ENCODE measurements at places on chromosomes 4 and X.

GRCh38 chrX:39609941-39610340 lies 487.8 kb downstream of the BCOR start:
- no peak for DNase-seq

- DNase-seq, result no peak
These were observed 12.4 kb downstream of the BOD1L1 start for GRCh38 chr4:13615161-13615560.

DNA sequence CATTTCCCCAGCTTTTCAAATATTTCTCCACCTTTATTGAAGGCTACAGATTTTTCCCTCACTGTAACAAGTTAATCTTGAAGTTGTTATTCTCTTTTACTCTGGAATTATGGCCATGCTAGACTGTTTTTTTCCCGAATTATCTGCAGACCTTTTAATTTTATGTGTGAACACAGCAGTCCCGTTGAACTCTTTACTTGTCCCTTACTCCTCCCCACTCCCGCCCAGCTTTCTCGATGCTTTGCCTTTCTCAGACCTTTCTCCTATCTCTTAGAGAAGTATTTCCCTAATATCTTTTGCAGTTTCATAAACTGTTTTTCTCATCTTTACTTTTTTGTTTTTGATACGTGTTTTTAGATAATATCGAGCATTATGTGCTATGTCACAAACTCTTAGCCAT lies 776 bp downstream of the CEP44 start:
- DNase-seq, result no peak

DNA sequence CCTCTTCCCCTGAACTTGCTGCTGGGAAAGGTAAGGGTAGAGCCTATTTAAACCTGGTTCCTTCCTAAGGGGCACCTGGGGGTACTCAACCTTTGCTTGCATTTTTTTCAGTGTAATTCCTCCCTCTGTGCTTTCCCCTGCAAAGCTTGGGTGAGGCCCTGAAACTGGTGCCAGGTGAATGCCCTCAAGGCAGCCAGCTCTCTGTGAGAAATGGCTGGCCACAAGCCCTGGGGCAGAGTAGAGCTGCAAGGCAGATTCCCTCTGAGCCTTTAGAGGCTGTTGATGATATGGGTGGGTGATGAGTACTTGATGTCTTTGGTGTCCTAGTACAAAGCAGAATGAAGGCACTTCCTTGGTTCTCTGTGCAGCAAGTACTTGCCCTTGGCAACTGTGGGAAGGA lies 125.4 kb upstream of the DGKK start:
- no peak for DNase-seq

DNA sequence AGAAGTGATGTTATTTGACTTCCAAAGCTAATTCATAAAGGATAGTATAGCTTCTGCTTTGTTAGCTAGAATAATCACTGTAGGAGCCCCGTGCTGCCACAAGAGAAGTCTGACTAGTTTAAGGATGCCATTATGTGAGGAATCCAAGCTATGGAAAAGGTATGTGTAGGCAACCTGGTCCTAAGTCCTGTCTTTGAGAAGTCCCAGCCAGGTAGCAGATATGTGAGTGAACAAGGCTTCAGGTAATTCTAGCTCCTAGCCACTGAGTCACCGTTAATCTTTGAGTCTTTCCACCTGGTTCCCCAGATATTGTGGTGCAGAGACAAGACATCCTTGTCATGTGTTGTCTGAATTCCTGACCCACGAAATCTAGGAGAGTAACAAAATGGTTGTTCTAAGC lies 55.5 kb downstream of the BMP3 start:
- DNase-seq, result no peak

DNA sequence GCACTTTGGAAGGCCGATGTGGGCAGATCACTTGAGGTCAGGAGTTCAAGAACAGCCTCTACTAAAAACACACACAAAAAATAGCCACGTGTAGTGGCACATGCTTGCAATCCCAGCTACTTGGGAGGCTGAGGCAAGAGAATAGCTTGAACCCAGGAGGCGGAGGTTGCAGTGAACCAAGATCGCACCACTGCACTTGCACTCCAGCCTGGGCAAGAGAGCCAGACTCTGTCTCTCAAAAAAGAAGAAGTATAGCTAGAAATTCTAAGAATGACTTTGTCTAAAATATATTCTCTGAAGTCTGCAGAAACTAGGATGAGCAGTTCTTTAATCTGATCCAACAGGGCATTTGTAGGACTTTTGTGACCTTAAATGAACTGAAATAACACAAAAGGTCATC lies 17.4 kb downstream of the RBM47 start:
- DNase-seq, result no peak

DNA sequence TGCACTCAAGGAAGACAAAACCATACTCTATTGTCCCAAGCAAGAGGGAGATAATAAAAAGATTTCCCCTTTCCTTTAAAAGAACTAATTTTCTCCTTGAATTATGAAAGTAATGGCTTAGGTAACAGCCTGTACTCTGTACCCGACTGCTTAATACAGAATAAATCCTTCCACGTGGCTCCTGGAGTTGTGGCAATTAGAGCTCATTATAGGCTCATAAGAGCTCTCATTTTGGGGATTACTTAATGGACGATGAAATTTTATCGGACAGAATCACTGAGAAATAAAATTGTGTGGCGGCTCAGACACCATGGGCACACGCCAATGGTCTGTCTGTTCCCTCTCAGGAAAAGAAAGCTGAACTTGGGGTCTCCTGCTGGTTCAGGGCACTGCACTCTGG lies 2.8 kb upstream of the GSX2 start:
- DNase-seq, result no peak

- no peak for DNase-seq
These were observed 103.0 kb downstream of the SYNPO2 start for GRCh38 chr4:118991686-118992085.

DNA sequence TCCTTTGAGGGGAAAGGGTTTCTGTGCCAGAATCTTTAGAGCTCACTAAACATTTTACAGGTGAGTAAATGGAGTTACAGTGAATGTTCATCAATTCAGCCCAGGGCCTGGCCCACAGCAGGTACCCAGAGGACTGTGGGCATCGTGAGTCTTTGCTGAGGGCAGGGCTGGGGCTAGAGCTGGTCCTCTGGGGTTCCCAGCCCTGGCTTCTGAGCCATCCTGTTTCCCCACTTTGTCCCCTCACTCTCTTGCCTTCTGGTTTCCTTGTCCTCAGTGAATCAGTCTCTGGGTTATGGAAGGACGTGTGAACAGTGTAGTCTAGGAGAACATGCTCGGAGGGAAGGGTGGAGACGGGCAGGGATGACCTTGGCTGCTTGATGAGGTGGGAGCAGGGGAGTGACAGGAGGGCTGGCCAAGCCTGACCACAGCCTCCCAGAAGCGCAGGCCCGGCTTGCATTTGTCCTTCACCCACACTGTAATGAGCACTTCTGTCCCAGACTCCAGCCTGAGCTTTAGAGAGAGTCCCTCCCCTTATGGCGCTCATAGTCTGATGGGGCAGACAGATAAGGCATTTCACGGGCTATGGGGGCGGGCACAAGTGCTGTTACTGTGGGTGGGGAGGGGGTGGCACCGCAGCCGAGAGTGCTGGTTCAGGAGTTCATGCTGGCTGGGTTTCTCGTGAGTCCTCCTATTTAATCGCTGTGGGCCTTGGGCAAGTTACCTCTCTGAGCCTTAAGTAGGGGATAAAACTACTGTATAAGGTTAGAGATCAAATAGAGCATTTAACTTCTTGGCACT lies 17.3 kb downstream of the TBC1D14 start:
- DNase-seq, result no peak

DNA sequence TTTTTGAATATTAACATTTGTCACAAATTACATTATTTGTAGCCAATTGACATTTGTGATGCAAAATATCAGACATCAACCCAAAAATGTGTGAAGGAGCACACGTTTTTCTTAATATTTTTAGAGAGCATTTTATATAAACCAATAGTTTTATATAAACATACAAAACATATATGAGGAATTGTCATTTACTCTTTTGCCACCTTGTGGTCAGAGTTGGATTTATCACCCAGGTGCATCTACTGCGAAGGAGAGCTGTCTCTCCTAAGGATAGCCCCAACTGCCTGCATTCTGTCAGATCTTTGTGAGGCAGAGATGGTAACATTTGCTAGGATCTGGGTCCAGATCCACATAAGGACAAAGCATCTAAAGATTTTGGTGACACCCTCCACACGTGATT lies 2.5 kb upstream of the USP27X start:
- DNase-seq, result no peak

GRCh38 chrX:40197071-40197470 lies 99.3 kb upstream of the BCOR start:
- no peak for DNase-seq

GRCh38 chr4:26670903-26671537 lies 87.1 kb downstream of the TBC1D19 start:
- no peak for DNase-seq

DNA sequence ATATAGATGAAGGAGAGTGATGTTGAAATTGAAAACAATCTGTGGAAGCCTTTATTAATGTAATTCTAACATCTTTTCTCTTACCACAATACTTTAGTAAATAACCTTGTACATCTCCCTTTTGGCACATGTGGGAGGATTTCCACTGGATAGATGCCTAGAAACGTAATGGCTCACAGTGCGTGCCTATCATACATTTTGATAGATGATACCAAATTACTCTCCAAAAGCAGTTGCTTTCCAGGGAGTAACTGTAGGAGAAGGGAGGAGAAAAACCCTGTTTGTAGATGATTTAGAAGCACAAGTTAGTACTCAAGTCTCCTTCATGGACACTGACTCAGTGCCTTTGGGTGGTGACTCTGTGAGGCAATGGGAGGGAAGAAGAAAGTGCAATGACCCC lies 476.3 kb downstream of the CCSER1 start:
- no peak for DNase-seq

DNA sequence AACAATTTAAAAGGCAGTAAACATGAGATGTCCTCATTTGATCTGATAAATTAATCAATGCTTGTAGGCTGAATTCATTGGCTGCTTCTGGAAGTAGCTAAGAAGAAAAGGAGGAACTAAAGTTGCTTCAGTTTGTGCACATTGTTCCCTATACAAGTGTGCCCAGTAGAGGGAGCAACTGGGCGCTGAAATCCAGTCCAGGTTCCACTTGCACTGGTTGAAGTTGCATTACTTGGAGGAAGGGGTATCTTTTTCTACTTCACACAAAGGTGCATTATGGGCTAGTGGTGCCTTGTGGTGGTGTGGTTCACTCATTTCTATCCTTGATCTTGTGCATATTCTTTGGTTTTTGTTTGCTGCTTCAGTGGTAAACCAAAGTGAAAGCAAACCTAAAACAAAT lies 67.9 kb upstream of the SOX3 start:
- no peak for DNase-seq

DNA sequence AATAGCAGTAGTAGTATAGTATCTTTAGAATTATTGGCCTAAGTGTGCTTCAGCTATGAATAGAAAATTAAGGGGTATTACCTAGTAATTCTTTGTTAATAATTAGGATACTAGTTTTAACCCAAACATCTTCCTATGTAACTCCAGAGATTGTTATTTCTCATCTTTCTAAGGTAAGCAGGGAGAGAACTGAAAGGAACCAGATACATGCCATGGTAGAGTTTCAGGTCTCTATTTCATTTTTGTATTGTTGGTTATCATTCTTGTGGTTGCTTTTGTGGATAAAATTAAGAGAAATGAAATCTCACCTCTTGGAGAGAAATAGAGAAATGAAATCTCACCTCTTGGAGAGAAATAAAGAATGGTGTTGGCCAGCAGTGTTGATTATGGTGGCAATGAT lies 597.1 kb upstream of the CT83 start:
- no peak for DNase-seq

GRCh38 chr4:55545641-55546505 lies 836 bp downstream of the CLOCK start:
- DNase-seq, result no peak

DNA sequence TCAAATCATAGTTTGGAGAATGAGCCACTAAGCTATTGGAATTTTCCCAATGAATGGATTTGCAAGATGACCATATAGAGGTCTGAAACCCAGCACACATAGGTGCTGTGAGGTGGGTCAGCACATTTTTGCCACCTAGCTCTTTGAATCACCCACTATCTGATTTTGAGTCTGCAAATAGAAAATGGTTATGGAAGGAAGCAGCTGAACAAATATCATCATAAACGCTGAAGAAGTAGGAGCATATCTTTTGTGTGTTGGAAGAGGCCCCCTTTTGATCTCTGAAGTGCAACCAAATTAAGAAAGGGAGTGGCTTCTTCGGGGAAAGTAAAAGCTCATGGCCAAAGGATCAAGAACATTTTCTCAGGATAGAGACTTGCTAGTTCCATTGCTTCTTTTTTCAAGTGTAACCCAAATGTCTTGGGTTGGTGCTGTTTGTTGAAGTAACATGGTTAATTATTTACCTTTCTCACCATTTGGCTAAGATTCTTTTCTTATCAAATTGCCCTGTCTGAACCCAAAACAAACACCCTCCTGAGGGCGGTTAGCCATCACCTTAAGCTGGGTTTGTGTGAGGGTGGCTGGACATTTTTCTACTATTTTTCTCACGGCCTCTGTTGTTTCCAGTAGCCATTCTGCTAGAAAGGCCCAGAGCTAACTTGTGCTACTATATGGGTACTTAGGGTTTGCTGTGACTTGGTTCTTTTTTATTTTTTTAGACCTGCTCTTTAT lies 18.4 kb upstream of the SORBS2 start:
- DNase-seq, result no peak

GRCh38 chrX:151695583-151696340 lies 504 bp downstream of the PRRG3 start:
- DNase-seq, result no peak

- peak; percentile 47 for DNase-seq
These were observed 36.0 kb downstream of the PLAC1 start for GRCh38 chrX:134622056-134622812.

DNA sequence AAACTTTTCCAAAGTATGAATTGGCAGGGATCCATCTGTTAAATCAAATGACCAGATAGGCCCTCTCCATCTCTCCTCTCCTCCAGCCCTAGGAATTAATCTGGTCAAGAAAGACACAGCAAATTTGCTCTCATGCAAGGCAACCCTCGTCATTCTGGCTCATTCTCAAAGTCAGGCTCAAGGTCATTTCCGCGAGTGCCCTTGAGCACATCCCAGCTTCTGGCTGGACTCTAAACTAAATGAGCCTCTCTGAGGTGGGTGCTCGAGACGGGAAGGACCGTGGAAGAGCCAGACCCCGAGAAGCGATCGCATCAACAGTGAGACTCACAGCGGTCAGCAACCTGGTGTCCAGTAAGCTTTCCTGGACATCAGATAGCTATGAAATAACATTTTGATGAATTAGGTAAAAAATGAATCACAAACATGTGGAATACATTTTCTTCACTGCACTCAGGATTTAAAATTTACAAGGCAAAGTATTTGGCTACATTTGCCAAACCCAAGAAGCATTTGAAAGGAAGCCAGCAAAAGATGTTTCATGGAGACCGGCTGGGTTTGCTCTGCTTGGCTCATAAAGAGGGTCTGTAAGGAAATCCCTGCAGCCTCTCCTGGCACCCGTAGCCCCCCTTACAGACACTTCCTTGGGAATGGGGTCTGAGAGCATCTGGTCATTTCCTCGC lies 121.0 kb downstream of the ENPP6 start:
- no peak for DNase-seq

GRCh38 chr4:115489279-115489678 lies 375.9 kb upstream of the NDST4 start:
- no peak for DNase-seq

- DNase-seq, result no peak
These were observed 68.0 kb upstream of the ATXN3L start for GRCh38 chrX:13387666-13388494.
